ENCODE measurements at places on chromosomes 3 and 15.
A peak's percentile ranks its signal among the peaks of the same experiment; 100 is the strongest.

- DNase-seq, result no peak
Measured at GRCh38 chr3:72768006-72768441, 80.2 kb downstream of the SHQ1 start.

DNA sequence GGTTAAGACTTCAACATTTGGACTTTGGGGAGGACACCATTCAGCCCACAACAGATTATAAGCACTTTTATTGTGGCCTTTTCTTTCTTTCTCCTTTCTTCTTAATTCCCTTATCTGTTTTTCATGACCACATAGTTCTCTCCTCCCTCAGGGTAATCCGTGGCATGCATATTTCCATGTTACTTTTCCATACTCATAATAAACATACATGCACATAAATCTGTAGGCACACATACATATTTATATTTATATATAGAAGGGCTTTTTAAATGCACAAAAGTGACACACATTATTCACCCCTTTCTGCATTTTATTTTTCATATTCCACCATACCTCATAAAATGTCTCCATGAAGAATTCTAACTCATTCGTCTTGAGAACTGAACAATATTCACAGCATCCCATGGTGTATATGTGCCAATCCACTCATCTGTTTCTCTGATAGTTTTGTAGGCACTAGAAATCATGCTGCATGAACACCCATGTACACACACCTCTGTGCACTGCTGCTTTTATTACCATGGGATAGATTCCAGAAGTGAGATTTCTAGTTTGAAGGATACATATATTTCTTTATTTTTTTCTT is 38.1 kb upstream of the GADL1 start:
- no peak for DNase-seq

GRCh38 chr15:88624971-88625490 is 3.9 kb downstream of the AEN start:
- no peak for DNase-seq

DNA sequence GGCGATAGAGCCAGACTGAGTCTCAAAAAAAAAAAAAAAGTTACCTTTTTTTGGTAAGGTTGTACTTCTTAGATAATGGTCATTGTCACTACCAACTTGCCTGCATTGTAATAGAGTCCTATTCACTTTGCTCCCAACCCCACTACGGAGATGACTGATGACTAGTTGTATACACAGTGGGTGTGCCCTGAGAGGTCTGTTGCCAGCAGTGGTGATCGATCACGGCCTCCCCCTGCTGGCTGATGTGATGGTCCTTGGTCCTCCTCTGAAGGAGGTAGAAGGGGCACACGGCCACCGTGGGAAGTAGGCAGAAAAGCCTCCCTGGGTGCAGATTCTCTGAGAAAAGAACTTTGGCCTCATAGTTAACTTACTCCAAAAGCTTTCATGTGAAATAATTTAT is 10.7 kb downstream of the GCNT3 start:
- DNase-seq, result peak; percentile 47

GRCh38 chr15:63718590-63719035 is 115.1 kb downstream of the HERC1 start:
- peak; percentile 63 for DNase-seq

DNA sequence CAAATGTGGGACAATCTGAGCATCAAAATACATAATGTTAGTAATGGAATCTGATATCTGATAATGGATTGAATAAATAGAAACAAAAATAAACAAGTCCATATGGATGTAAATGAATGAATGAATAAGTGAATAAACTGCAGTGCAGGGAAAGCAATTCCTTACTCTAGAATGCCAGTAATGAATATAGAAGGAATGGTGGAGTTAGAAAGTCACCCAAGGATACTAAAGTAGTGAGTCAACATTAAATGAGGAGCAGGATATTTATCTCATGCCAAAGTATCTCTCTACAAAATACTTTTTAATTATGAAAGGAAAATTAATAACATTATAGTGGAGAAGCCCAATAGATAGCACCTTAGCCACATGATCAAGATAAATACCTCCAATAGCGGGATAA is 300.3 kb downstream of the FEZF2 start:
- no peak for DNase-seq

DNA sequence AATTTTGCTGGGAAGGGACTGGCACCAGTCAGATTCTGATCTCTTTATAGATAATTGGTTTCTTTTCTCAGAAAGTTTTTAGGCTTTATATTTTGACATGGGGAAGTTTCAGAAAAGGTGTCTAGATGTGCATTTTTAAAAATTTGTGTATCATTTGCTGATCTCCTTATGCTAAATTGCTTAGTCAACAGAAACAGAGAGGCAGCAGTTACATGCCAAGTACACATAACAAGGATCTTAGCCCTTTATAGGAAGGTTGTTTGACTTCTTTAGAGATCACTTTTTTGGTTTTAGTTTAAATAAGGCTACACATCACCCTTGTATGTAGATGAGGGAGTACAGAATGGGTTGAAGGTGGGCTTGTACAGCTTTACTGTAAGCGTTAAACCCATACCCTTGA is 53.5 kb downstream of the RAP2B start:
- DNase-seq, result no peak

- DNase-seq, result no peak
Measured at GRCh38 chr3:59904296-59904695, 854.5 kb upstream of the CFAP20DC start.

DNA sequence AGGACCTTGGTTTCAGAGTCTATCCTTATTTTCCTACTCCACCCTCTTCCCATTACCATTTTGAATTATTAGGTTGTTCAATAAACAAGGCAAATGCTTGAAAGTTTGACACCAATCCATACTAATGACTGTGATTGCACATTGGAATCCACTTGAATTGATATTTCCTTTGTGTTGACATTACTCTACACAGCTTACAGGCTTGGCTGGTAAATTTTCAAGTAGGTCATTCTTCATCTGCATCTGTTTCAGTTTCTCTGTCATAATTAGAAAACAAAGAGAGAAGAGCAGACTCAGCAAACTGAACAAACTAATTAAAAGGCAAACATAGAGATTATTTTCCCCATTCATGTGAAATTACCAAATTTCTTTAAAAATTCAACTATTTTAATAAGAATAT is 732.9 kb upstream of the BCHE start:
- no peak for DNase-seq

DNA sequence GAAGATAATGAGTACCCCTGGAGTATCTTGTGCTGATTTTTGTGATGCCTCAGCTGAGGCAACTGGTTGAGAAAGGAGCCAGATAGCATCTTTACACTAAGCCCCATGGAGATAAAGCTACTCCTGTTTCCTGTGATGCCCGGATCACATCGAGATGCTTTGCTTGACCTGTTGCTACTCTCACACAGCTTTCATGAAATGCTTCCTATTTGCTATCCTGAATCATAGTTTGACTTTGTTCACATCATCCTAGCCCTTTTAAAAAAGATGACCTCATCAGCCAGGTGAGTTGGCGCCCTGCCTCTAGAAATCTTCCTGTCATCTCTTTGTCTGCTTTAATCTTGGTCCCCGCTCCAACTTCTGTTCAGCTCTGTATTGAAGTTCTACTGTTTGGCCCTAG is 409.6 kb upstream of the TBL1XR1 start:
- DNase-seq, result no peak

GRCh38 chr15:100794008-100794407 is 85.6 kb upstream of the ALDH1A3 start:
- no peak for DNase-seq

DNA sequence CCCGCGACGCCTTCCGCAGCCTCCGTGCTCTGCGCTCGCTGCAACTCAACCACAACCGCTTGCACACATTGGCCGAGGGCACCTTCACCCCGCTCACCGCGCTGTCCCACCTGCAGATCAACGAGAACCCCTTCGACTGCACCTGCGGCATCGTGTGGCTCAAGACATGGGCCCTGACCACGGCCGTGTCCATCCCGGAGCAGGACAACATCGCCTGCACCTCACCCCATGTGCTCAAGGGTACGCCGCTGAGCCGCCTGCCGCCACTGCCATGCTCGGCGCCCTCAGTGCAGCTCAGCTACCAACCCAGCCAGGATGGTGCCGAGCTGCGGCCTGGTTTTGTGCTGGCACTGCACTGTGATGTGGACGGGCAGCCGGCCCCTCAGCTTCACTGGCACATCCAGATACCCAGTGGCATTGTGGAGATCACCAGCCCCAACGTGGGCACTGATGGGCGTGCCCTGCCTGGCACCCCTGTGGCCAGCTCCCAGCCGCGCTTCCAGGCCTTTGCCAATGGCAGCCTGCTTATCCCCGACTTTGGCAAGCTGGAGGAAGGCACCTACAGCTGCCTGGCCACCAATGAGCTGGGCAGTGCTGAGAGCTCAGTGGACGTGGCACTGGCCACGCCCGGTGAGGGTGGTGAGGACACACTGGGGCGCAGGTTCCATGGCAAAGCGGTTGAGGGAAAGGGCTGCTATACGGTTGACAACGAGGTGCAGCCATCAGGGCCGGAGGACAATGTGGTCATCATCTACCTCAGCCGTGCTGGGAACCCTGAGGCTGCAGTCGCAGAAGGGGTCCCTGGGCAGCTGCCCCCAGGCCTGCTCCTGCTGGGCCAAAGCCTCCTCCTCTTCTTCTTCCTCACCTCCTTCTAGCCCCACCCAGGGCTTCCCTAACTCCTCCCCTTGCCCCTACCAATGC is 2.0 kb downstream of the ISLR start:
- DNase-seq, result no peak

GRCh38 chr15:56353740-56354139 is 11.5 kb upstream of the TEX9 start:
- DNase-seq, result no peak

DNA sequence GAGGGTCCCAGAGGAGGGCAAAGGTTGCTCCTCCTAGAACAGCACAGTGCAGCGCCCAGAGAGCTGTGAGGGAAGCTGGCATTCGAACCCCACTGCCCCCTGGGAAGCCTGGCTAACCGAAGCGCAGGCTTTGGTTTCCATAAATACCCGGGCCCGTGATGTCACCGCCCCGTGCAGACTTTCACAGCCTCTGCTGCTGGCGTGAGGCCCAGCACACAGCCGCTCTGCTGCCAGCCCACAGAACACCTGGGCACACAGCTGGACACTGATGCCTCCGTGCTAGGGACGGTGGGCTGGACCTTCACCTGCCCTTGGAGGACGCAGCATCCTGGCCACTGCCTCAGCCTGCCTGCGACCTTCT is 1.0 kb downstream of the IQSEC1 start:
- DNase-seq, result no peak

- DNase-seq, result no peak
Measured at GRCh38 chr3:128012050-128012449, 40.2 kb upstream of the SEC61A1 start.

DNA sequence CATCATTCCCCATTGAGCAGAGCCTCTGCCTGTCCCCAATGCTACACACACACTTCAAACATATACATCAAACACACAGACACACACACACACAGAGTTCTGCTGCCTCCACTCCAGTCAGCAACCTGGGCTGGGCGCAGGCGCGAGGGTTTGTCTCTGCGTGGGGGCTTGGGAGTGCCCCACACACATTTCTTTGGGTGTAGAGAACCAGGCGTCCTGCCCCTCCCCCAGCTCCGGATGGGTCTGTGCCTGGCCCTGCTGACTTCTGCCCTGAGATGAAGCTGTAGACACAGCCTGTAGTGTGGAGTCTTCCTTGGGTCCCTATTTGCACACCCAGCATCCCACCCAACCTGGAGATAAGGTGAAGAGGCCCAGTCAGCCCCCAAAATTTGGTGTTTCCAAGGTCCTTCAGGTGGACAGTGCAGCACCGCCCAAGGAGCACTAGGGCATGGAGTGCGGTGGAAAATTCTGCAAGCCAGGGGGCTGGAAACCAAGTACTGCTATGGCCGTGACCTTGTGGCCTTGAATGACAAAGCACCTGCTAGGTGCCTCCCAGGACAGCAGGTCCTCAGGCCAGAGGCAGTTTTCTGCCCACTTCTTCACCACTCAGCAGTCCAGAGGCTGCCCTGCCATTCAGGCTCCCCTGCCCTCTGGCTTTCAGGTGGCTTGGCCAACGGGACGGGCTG is 26.8 kb downstream of the FBXW12 start:
- DNase-seq, result no peak

GRCh38 chr15:58136731-58137130 is 1.4 kb upstream of the AQP9 start:
- DNase-seq, result no peak

- DNase-seq, result no peak
Measured at GRCh38 chr3:46464326-46465195, at the start of gene LTF. TSS of gene LTF (minus strand) at chr3:46464905. CDS start at chr3:46464867, 38 bp downstream.

- DNase-seq, result no peak
Measured at GRCh38 chr3:64475037-64475436, 212.8 kb downstream of the ADAMTS9 start.

DNA sequence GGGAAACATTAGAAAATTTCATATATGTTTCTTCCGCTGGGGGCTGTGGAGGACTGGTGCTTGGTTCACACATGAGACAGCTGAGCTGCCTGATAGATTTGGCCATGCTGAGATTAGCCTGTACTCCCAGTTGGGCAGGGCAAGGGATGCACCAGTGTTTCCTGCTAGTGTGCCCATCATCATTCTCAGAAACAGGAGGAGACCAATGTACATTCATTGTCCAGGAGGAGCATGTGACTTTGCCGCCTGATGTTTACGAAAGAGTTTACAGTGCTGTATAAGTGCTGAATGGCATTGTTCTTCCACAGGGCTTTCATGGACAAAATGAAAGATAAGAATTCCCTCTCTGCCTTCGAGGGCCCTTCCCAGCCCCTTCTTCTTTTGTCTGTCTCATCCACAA is 311.1 kb upstream of the THBS1 start:
- DNase-seq, result peak; percentile 29

DNA sequence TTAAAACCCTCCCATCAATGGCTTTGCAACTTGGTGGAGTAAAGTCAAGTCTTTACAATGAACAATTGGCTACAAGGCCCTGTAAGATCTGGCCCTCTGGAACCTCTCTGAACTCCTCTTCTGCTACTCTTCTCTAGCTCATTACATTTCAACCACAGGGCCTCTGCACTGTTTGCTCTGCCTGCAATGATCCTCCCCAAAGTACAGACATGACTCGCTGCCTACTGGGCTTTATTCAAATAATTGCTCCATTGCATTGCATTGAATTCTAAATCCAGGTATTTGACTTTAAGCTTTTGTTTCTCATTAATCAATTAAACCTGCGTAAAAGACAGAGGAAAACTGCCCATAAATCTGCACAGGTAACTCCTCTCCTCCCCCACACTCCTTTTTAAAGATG is 96.7 kb downstream of the CD47 start:
- DNase-seq, result no peak

- no peak for DNase-seq
Measured at GRCh38 chr15:56917652-56918045, 795 bp upstream of the TCF12 start.

DNA sequence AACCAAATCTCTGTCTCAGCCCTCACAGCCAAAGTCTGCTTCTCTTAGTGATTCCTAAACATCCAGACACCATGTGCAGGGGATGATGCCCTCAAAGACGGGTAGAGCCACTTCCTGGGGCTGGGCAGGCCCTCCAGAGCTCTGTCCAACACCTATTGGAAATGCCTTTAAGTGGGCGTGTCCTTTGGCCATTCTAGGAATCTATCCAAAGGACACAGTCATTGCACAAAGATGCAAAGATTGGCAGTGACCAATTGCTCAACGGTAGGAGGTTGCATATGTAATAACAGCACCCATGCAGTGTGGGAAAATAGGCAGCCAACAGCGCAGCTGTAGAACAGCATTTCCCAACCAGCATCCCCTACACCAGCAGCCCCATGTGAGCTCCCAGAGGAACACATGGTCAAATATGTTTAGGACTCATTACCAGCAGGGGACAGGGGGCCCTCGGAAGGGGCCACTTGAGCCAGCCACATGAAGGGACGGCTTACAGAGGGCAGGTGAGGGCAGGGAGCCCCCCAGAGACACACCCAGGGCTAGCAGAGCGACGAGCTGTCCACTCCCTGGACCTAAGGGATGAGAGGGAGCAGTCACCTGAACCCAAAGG is 142.8 kb upstream of the IQSEC1 start:
- no peak for DNase-seq
